H7 (cell line): ENCODE measurements at places on chromosomes 4 and X.

GRCh38 chrX:926070-926469 lies 286.4 kb downstream of the CRLF2 start:
- no peak for DNase-seq

DNA sequence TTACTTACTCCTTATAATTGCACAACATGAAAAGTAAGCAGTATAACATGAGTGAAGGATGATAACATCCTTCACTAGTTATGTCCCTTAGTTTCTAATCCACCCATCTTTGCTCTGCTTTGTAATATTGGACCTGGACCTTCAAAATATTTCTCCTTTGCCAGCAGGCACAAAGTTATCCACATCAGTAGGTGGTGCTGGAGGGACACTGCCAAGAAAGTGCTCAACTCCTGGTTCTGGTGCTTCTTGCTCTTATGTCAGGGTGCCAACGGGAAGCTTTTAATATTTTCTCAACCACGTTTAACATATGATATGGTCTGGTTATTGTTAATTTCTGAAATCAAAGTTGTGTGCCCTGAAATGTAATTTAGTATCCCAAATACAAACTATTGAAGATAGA lies 49.1 kb downstream of the TMEM165 start:
- no peak for DNase-seq

- DNase-seq = peak; percentile 28
Observed at GRCh38 chr4:6891436-6892170, 18.0 kb upstream of the TBC1D14 start.

DNA sequence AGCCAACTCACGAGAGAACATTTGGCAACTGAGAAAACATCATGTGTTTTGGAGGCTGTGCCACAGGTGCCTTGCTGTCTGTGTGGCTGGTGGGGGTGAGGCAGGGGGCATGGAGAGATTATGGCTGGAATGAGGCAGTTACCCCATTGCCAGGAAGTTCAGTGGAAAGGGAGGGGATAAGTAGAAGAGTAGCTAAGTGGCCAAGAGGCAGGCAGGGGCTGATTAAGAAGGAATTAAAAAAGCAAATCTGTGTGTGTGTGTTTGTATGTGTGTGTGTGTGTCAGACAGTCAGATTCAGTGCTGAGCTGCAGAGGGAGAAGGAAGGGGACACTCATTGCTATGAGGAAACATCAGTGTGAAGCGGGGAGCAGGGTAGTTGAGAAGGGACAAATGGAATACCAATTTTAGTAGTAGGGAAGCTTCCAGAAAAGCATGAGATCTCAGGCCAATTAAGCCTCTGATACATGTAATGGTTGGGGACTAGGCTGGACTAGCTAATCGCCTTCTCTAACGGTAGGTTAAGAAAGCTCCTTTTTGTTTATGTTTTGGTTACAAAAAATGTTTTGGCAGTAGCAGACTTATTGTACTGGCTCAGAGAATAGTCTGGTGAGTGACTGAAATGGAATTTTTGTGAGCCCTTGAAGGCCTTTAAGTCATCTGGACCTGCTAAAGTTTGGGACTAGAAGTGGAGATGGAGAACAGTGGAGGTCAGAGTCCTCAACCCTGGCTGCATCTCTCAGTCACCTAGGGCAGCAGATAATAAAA lies 18.5 kb downstream of the TMEM164 start:
- DNase-seq = no peak

- no peak for DNase-seq
Observed at GRCh38 chr4:152118819-152119553, 358.2 kb upstream of the GATB start.

DNA sequence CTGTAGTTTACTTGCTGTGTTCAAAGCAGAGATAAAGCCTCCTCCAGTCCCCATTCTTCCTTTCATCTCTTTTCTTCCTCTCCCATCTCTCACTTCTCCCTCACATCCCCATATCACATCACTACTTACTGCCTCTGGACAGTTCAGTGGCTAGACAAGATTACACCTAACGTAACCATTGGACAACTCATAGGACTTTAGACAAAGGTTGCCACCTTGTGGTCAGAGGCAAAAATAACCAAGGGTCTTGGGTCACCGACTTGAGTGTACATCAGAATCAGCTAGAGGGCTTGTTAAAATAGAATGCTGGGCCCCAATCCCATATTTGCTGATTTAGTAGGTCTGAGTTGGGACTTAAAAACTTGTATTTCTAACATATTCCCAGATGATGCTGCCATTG lies 109.3 kb upstream of the DGKK start:
- DNase-seq = peak; percentile 37
